ENCODE measurements at places on chromosomes 5 and 9.

- no peak for DNase-seq
Measured at GRCh38 chr9:29150606-29151005, 1577.3 kb upstream of the C9orf72 start.

GRCh38 chr5:98770209-98770910 is 3.1 kb upstream of the RGMB start:
- no peak for DNase-seq

GRCh38 chr5:176369934-176370711 is 4.8 kb downstream of the ARL10 start:
- no peak for DNase-seq

GRCh38 chr5:60274747-60275146 is 381.2 kb upstream of the PDE4D start:
- DNase-seq = no peak

DNA sequence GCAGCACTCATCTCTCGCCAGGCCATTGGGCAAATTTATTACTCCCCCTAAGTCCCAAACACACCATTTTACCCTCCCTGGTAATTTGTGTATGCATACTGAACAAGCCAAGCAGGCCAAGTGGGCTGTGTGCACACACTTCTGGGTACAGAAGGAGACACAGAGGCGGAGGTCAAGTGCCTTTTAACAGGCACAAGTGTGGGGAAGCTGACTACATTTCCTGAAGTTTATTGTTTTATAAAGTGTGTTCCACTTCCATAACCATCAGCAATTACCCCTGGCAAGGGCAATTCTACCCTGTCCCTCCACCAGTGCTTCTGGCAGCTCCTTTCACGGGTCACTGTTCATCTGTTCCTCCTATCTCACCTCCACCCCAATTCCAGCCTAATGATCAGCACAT is 93.9 kb downstream of the SETX start:
- no peak for DNase-seq

GRCh38 chr5:72602696-72603685 is 95.8 kb upstream of the ZNF366 start:
- no peak for DNase-seq

GRCh38 chr9:33170464-33171415 is 3.6 kb upstream of the B4GALT1 start:
- DNase-seq = no peak

DNA sequence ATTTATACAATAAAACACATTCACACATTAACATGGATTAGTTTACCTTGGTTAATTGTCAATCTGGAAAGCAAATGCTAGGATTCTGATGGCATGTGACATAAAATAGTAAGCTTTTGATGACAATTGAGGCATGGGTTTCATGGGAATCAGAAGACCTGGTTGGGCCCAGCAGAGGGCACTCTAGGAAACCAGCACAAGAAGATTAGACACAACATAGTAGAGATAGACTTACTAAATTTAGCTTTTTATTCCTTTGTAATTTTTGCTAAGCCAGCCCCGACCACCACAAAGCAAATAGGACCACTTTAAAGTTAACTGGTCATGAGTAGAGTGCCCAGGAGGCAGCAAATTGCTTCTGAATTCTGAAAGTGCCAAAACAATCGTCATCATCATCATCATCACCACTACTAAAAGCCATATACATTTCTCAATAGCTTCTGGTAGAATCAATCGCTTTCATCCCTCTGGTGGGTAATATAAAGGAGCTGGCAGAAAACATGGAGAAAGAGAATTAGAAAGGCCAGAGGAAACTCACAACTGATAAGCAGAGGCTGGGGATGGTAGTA is 163.2 kb downstream of the ARRDC3 start:
- no peak for DNase-seq

DNA sequence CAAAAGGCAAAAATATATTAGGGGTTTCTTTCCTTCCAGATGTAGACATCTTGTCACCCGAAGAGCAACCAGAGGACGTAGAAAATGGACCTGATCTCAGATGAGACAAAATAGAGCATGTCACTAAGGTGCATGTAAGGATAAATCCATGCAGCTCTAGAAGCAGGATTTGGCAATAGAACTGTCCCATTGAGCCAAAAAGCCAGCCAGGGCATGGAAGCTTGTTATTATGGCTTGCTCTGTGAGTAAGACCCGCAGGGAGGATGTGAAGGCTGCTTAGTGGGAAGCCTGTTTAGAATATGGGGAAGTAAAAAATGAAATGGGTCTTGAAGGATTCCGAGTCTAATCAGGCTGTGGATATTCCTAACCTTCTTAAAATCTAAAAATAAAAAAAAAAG is 165.6 kb upstream of the MPDZ start:
- DNase-seq = no peak

DNA sequence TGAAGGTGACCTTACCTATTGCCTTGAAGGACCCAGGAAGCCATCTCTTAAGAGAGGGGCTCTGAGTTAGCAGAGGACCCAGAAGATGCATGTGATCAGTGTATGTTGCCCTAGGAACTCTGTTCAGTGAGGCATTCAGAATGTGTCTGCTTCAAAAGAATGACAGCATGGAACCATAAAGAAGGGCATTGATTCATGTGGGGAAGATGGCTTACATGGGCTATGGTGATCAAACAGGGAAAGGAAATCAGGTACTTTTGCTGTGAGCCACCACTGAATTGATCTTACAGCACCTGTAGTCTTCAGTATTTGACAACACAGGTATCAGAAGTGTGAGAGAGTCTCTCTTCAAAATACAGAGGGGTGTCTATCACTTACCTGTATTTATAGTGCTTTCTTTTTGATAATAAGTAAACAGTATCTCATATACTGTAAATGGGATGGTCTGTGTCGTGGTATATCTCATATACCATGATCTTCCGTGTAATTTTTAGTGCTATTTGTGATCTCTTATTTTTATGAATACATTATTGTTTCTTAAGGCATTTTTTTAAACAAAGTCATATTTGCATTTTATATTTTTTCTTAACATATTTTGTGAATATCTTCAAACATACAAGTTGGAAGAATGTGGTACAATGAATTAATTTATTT is 57.0 kb downstream of the FOCAD start:
- no peak for DNase-seq

GRCh38 chr5:179872055-179872827 is 13.6 kb upstream of the MRNIP start:
- DNase-seq = no peak

DNA sequence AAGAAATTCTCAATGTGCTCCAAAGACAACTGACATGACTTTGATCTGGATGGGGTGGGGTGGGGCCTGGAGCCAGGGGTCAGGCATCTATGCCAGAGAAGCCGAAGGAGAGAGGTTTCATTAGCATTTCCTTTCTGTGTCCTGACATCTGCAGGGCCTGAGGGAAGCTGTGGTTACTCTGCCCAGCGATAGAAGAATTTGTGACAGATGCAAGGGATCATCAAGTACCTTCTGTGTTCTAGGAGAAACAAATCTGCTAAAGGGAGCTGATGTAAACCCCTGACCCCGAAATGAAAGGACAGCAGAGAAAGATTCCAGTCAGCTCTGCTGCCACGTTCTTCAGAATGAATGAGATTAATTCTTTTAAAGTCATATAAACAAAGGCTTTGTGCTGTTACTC is 335.7 kb downstream of the PRELID2 start:
- no peak for DNase-seq

- no peak for DNase-seq
Measured at GRCh38 chr5:102955488-102955887, 164.4 kb downstream of the GIN1 start.

- DNase-seq = no peak
Measured at GRCh38 chr5:143233031-143233430, 170.5 kb downstream of the NR3C1 start.

DNA sequence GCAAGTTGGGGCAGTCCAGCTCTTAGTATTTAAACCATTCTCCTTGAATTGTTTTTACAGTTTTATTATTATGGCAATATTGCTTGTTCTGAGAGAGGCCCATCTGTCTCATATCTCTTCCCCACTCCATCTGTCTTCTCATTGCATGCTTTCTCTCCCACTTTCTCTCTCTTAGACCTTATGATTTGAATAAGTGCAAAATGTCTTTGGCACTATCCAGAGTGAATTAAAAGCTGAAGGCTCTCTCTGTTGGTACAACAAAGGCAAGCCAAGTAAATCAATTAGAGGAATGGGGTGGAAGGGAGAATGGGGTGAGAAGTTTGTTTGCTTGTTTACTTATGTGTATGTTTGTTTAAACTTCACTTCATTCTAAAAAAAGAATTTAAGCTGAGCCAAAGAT is 195.3 kb upstream of the RFX3 start:
- DNase-seq = no peak

- no peak for DNase-seq
Measured at GRCh38 chr5:141608557-141608956, 10.2 kb downstream of the DIAPH1 start.

DNA sequence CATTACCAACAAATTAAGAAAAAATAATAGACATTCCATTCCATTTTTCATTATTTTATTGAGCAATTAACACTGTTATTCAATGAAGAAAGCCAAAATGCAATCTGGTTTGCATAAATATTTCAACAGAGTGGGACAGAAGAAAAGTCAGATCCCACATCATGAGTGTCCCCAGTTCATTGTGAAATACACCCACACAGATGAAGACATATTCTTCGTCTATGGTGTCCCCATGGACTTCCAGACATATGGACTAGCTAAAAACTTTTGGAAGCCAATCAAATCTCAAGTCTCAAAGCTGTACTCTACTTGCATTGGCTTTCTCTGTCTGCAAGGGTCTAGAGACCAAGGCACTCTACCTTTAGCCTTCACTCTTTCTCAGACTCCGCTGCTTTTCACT is 194.3 kb downstream of the SEMA5A start:
- DNase-seq = no peak

DNA sequence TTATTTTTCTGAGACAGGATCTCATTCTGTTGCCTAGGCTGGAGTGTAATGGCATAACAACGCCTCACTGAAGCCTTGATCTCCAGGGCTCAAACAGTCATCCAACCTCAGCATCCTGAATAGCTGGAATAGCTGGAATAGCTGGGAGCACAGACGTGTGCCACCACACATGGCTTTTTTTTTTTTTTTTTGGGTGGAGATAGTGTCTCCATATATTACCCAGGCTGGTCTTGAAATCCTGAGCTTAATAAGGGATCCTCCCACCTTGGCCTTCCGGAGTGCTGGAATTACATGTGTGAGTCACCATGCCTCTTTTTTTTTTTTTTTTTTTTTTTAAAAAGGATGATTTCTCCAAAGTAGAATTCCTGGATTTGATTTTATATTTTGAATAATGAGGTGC is 60.7 kb downstream of the NSD1 start:
- no peak for DNase-seq

- no peak for DNase-seq
Measured at GRCh38 chr5:87069974-87070608, 197.6 kb upstream of the RASA1 start.

DNA sequence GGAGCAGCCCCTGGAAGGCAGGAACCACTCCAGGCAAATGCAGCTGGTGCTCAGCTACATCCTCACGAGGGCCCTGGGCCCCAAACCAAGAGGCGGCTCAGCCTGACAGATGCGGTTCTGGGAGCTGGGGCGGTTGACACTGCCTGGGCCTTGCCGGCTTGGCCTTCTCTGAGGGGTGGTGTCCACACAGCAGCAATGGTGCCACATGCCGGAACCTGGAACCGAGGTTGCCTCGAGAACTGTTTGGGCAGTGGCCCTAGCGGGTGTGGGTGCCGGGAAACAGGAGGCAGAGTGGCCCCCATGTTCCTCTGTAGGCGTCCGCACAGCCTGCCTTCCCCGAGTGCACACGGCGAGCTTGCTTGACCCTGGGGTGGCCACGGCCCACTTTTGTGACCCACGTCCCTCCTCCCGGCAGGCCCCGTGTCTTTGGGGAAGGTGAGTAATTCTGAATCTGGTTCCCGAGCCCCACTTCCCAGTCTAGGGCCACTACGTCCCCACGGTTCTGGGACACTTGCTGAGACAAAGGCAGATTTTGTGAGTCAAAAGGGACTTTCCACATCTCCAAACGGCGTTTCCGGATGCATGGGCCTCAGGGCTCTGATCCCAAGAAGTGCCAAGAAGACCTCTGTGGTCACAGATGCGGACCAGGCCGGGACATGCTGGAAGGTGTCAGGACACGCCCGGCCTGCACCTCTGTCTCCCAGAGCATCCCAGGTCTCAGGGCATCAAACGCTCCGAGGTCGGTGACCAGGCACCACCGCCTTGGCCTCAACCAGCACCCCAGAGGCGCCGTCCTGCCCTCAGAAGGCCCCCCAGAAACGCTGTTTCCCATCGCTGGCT is 27.7 kb upstream of the SLC12A7 start:
- no peak for DNase-seq

DNA sequence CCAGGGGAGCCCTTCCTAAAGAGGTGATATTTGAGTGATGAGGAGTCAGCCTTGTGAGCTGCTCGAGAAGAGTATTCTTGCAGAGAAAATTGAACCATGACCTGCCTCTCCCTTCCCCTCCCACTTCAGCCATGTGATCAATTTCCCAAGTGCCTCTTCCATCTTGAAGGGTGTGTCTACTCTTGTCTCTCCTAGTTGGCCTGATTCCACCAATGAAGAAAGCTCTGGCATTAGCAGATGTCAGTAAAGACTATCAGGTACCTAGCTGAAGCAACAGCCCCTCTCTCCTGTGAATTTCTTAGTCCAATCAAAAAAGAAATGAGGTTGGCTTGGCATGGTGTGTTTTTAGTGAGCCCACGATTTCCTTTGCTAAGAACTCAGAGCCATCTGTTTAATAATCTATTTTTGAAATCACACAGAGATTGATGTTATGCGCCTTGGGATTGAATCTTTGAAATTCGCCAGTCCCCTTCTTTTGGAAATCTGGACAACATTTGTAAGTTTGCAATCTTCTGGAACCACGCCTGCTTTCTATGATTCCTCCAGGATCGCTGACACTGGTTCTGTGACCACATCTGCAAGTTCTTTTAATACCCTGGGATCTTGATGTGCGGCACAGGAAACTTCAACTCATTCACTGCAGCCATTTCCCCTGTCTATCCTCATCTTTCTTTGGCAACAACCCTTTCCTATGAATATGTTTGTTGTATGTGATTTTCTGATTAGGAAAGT is 404.6 kb downstream of the DMRT2 start:
- no peak for DNase-seq

- no peak for DNase-seq
Measured at GRCh38 chr9:116267021-116267420, 113.4 kb downstream of the PAPPA start.

DNA sequence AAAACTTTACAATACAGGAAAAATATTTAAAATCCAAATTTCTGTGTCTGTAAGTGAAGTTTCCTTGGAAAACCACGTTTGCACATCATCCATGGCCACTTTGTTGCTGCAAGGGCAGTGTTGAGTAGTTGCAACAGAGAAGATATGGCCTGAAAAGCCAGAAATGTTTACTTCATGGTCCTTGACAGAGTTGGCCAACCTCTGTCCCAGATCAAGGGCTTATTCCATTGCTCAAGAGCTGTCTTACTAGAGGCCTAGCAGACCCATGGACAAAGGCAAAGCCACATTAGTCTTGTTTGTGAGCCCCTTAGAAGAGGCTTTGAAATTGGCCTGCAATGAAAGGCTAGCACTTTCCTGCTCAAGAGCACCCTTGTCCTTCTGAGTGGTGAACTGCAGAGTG is 119.4 kb downstream of the GAS1 start:
- DNase-seq = no peak

GRCh38 chr9:89880721-89881120 is 275.9 kb downstream of the GADD45G start:
- DNase-seq = no peak

GRCh38 chr5:83576341-83576740 is 104.8 kb downstream of the VCAN start:
- no peak for DNase-seq

- no peak for DNase-seq
Measured at GRCh38 chr5:36162810-36163486, 11.0 kb downstream of the SKP2 start.

Data from neuronal stem cell (in vitro differentiated cells).